Activated CD4-positive, alpha-beta T cell treated with anti-CD3 and anti-CD28 coated beads, Interleukin-2, amount 50 U/mL, for 4 hours (primary cell): ENCODE measurements at places on chromosomes 1 and 21.

- DNase-seq: no peak
Measured at GRCh38 chr1:162470216-162470615, 27.4 kb upstream of the UHMK1 start.

DNA sequence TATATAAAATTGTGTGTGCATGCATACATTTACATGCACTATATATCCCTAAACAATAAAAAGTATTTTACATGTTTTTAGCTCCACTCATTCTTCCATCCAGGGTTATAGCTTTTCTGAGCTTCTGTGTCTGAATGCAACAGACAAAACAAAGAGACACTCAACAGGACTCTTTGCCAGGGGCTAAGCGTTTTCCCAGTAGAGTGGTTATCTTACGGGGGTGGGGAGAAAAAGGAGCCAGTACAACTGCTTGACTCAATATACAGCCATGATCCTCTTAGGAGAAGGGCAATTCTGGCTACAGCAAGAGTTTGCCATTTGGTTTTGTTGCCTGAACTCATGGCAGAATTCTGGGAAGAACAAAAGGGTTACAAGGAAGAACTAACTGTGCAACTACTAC is 14.6 kb upstream of the PPP2R5A start:
- DNase-seq: no peak

GRCh38 chr1:39917825-39918224 is 16.1 kb upstream of the MYCL start:
- no peak for DNase-seq

DNA sequence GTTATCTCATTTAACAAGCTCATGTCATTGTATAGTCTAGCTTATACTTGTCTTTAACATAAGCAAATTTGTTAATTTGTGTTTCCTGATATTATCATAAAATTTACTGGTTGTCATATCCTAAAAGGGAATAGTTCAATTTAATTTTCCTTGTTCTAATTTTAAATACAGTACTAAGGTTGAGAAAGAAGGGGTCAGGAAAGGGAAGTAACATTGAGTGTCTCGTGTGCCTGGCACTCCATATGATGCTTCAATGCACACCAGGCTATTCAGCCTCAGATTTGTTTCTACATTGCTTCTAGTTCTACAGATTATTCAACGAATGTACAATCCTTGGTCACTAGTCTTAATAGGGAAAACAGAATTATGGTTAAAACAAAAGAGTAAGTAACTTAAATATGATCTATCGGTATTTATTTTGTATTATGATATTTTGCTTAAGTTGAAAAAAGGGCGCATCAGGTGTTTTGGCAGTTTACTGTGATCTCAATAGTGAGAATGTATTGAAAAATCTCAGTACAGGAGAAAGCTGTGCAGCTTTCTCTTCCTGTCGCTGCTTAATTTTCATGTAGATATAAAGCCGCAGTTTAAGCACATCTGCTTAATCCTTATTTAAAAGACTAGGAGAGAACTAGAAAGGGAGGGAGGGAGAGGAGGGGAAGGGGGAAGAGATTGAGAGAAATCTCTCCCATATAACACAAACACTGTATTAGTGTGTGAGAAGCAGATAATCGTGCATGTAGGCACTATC is 13.0 kb downstream of the PTPRC start:
- DNase-seq: no peak

GRCh38 chr1:2448098-2448445 is 28.0 kb upstream of the PLCH2 start:
- DNase-seq: no peak

DNA sequence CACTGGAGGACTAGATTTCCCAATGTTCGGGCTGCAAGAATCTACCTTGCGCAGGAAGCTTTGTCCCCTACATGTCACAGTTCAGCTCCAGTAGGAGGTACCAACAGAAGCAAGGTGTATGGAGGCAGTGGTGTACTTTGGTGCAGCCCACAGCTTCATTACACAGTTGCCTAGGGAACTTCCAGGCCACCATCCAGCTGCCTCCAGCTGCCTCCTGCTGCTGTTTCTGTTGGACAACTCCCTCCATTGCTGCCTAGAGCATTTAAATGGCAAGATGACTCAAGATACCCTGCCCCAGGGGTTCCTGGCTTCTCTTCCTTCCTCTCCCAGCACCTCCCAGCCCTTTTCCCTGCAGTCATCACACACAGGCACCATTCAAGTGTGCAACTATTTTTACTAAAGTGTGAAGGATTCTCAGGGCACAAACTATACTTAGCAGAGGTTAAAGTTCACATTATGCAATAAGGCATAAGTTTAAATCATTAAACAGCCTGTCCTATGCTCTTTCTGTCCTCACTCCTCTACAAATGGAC is 39.0 kb upstream of the ATP1A1 start:
- no peak for DNase-seq

DNA sequence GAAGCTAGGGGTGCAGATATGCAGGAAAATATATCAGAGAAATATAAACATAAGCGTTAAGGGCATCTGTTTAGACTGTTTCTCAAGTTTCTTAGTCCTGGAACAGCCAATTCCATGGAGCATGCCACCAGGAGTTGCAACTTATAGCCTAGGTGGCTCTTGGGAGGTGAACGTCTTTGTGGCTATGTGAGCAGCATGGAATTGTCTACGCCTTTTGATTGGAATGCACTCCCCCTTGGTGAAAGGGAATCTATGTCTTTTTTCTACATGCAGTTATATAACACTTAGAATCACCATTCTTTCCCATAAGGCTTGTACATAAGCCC is 12.4 kb downstream of the RCSD1 start:
- DNase-seq: no peak

- no peak for DNase-seq
Measured at GRCh38 chr1:30742300-30742962, 15.1 kb downstream of the LAPTM5 start.

DNA sequence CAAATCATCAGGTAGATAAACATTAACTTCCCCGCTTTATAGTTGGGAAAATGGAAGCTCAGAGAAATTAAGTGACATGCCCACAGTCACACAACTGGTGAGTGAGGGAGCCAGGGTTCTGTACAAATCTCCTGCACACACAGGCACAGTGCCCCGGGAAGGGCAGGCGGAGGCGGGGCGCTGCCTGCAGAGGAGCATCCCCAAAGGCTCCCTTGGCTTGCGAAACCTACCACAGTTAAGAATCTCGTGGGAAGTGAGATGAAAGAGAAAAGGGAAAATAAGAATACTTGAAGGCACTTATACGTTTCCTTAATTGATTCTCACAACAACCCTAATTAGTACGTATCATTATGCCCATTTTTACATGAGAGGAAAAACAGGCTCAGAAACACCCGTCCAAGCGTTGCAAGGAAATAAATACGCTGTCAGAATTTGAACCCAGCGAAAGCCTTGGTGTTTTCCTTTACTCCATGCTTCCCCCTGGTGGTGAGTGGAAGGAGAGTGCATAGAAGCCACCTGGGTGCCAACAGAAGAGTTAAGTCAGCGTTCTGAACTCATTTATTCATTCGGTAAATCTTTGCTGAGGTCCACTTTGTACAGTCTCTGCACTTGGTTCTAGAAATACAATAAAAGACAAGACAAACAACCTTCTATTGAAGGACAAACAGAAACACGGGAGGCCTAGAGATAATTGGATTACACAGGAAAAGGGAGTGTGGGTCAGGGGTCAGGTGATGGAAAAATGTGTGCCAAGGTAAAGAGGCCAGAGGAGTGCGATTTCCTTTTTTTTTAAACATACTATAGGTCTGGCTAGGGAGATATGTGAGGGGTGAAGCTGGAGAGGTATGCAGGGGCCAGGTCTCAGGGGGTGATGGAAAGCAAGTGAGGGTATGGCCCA is 28.4 kb downstream of the ACP6 start:
- DNase-seq: peak; percentile 46

DNA sequence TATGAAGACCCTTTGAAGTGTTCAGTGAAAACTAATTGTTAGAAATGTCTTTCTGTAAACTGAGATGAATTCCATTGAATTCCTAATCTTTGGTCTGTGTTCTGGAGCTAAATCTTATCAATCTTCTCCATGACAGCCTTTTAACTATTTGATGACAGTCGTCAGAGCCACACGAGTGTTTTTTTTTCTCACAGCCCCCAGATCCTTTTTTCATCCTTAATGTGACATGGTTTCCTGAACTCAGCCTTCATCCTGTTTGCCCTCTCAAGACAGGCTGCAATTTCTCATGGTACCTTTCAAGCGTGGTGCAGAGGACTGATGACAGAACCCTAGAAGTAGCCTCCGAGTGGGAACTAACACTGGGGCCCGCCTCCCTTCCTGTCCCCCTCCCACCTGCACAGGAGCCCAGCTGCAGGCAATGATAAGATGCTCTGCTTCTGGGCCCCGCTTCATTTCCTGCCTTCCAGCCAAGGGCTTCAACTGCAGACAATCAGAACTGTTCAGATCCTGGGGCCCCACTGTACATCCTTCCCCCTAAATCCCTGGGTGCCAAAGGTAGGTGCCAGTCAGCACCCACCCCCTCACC is 114.6 kb upstream of the VAV3 start:
- peak; percentile 23 for DNase-seq

DNA sequence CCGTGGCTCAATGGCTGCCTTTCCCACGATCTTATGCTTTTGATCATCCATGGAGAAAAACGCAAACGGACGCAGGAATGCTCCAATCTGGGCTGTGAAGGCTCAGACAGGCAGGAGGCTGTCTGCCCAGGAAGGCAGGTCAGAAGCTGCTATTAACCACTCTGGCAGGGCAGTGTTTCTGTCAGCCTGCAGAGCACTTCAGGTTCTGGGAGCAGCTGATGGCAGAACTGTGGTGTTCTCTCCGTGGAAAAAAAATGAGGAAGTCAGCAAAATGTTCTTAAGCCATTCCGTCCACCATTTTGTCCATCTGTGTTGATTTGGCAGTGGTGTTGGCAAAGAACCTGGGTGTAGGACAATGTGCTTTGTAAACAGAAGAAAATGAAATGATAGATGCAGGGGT is 91.7 kb downstream of the SIM2 start:
- no peak for DNase-seq

GRCh38 chr1:24093732-24094131 is 18.2 kb downstream of the MYOM3 start:
- DNase-seq: no peak

DNA sequence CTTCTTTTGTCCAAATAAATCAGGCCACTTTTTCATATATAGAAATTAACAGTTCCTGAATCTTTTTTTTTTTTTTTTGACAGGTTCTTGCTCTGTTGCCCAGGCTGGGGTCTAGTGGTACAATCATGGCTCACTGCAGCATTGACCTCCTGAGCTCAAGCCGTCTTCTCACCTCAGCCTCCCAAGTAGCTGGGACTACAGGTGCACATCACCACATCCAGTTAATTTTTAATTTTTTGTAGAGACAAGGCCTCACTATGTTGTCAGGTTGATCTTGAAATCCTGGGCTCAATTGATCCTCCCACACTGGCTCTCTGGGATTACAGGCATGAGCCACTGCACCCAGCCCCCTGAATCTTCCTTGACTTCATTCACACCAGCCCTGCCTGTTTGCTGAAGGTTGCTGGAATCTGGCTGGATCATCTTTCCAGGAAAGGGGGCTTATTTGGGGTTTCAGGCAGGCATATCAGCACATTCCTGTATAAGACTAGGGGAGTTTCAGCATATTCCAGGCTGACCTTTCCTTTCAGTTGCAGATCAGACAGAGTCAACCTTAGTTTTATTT is 78.2 kb upstream of the ARHGAP29 start:
- no peak for DNase-seq

GRCh38 chr1:221766210-221766609 is 24.3 kb upstream of the DUSP10 start:
- no peak for DNase-seq

- no peak for DNase-seq
Measured at GRCh38 chr1:5601516-5601915, 390.7 kb downstream of the NPHP4 start.

- no peak for DNase-seq
Measured at GRCh38 chr1:35016406-35016805, 15.3 kb downstream of the ZMYM6 start.

DNA sequence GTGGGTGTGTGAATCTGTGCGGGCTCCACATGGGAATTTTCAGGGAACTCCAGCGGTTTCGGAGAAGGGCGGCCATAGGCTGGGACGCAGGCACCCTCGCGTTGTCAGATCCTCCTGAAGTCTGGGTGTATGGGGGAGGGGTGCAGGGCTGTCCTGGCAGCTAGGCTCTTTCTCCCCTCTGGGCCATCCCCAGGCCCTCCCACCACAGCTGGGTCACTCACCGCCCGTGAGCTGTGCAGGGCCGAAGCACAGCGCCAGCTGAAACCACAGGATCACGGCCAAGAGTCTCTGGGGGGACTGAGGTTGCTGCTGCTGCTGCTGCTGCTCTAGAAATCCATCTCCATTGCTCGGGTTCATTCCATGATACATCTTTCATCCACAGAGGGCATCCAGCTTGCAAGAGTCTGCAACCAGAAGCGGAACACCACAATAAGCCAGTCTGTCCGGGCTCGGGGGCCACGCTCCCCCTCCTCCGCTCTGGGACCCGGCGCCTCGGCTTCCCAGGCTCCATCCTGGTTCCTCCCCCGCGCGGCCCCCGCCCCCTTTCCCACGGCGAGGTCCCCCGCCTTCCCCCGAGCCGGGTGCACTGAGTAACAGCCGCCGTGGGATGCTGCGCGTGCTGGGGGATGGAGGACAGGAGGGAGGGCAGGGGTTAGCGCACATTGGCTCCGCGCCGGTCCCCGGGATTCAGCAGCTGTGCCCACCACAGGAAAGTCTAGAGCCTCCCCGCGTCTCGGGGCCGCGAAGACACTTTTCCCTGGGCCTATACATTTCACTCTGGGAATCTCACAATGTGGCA is 720 bp downstream of the SUSD4 start:
- peak; percentile 29 for DNase-seq

- DNase-seq: no peak
Measured at GRCh38 chr1:113999799-114000198, 20.5 kb downstream of the OLFML3 start.

DNA sequence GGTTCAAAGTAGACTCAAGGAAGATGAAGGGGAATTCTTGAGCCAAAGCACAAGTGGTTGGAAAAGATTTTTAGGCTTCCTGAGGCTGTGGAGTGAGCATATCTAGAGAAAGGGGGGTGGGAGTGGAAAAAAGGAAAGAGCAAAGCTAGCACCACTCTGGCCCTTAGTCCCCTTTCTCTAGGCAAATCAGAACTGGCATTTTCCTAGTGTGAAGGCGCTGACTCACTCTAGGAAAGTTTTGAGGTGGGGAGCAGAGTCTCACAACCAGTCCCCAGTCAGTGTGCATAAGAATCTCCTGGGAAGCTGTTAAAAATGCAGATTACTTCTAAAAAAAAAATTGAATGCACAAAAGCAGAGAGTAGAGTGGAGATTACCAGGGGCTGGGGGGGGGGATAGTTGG is 3.4 kb upstream of the GPR89B start:
- DNase-seq: no peak

- DNase-seq: no peak
Measured at GRCh38 chr1:157105988-157106812, 6.6 kb upstream of the ETV3L start.

- no peak for DNase-seq
Measured at GRCh38 chr1:190129366-190129765, 348.3 kb downstream of the BRINP3 start.

GRCh38 chr1:30816211-30817076 is 58.9 kb upstream of the LAPTM5 start:
- no peak for DNase-seq

DNA sequence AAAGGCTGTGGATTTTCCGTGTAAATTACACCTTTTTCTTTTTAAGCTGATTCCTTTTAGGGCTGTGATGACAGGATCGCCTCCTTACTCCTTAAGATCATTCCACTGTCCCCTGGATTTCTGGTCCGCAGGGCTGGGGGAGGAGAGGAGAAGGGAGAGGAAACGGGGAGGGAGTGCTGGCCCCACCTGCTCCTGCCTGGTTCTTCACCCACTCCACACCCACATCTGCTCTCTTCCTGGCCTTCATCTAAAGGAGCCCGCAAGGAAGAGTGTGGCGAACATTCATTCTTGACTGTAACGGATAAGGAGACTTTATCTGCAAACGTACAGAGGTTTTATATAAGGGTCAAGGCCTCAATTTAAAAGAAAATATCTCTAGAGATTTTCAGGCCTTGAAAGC is 242.0 kb downstream of the RHOU start:
- DNase-seq: no peak
